Cardiac fibroblast (primary cell): ENCODE measurements at places on chromosomes 6 and 20.
A peak's percentile ranks its signal among the peaks of the same experiment; 100 is the strongest.

GRCh38 chr20:3701061-3701998 is 11.1 kb downstream of the SIGLEC1 start:
- DNase-seq, result no peak

DNA sequence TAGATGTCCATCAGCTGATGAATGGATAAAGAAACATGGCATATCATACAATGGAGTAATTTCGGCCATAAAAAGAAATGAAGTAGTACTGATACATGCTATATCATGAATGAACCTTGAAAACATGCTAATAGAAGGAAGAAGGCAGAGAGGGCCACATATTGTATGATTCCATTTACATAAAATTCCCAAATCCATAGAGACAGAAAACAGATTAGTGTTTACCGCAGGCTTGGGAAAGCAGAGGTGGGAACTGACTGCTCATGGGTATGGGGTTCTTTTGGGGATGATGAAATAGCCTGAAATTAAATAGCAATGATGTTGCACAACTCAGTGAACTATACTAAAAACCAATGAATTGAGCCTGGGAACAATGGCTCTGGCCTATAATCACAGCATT is 58.3 kb downstream of the SERAC1 start:
- DNase-seq, result no peak

DNA sequence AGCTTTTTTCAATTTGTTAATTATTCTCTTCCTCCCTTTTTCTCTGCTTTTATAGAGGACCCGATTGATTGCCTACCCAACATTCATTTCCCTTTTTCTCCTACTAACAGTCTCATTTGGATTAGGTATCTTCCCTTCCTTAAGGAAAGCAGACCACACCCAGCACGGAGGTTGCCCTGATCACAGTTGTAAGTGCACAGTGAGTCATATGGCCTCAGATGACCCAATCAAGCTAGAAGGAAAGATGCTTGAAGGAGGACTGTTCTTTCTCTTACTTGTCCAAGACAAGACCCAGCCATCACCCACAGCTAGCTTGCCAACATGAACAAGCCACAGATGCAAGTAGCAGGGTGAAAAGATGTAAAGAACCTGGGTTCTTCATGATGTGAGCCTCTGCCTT is 518.6 kb downstream of the PKHD1 start:
- no peak for DNase-seq

- no peak for DNase-seq
Observed at GRCh38 chr6:30087876-30088275, 12.3 kb upstream of the RNF39 start.

DNA sequence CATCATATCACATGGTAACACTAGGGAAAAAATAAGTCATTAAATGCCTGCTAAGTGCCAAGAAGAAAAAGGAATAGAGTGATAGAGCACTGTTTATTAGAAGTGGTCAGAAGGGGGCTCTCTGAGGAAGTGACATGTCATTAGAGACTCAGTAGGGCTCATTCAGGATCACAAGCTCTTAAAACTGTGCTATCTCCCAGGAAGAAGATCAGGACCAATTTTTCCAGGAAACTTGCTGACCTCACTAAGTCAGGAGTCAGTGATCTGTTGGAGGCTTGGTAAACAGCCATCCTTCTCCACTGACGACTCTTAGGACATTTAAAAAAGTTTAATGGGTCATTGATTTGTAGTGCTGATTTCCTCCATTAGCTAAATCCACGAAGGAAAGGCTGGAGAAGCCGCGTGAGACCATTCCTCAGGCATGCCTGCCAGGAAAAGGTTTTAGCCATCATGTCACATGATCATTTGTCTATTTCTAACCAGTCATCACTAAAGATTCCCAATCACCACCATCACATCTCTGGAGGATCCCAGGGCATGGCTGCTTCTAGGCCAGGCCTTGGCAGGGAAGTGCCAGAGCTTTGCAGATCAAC is 5.9 kb upstream of the PTPN1 start:
- DNase-seq, result peak; percentile 44

DNA sequence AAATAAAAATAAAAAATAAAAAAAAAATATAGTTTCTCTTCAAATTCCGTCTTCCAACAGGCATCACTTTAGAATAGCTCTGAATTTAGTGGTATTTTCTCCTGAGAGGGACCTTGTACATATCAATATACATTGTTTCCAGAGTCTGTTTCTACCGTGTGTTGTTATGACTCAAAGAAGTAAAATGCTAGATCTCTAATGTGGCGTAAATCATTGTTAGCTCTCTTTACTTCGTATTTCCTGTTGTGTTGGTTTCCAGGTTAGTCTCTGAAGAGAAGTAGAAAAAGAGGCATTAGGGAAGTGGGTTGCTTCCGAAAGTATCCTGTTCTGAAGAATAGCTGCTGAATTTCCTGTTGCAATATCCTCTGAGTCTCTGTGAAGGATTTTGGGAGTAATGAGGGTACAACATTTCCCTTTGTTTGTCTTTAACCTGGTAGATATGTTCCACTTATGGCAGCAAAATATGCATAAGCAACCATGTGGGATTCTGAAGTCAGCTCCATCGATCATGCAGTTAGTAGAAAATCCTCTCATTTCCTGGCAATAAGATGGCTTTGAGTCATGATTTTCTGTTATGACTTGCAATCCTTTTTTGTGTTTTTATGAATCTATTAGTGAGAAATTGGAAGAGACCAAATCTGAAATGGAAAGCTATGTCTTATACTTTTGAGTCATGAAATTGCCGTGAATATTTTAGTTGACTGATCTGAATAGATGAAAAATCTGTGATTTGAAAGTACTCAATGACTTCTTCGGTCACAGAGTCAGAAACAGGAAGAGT is 42.0 kb upstream of the MCHR2 start:
- no peak for DNase-seq
